ENCODE measurements at places on chromosomes 5 and 9.
A peak's percentile ranks its signal among the peaks of the same experiment; 100 is the strongest.

DNA sequence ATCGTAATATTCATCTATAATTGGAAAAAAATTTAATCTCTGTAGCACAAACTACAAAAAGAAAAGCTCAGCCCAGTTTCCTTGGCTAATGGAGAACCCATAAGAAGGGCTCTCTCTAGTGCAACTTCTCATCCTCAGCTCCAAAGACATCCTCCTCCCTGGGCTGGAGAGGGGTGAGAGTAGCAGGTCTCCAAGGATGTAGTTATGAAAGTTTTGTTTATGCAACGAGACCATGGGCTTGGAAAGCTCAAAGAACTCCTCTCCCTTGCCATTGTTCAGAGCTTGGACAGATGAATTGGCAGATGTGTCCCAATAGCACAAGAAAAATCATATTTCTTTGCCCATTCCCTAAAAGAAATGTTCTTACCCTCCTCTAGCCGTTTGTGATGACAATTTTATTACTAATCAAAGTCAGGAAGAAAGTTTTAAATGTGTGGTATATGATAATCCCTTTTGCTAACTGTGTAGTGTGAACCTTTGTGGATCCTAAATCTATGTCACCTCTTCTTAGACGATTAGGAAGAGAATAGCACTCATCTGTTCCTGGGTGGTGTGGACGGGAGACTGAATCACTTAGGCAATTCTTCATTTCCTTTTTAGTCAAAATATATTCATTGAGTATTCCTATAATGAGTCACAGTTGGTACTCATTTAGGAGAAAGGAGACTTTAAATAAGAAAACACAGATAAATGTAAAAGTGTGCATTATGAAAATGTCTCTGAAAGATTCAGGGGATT is 52.2 kb downstream of the GARNL3 start:
- no peak for DNase-seq

- DNase-seq = no peak
These were observed 127.0 kb upstream of the VLDLR start for GRCh38 chr9:2494562-2494961.

DNA sequence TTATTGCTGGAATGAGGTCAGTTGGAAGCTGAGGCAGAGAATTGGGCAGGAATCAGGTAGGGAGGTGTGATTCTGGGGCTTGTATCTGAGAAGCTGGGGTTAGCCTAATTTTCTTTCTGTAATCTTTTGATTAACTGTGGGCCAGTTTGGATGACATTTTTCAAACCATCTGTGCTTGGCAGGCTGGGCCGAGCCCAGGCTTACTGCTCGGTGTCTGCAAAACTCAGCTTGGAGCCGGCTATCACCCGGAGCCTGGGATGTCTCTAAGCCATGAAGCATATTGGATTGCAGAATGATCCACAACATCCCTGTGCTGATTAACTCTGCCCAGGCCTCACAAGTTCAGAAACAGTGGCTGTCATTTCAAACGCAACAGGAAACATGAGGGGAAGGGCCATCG is 26.5 kb downstream of the KCNMB1 start:
- no peak for DNase-seq

- no peak for DNase-seq
These were observed 35.3 kb upstream of the SMIM23 start for GRCh38 chr5:171750311-171750788.

DNA sequence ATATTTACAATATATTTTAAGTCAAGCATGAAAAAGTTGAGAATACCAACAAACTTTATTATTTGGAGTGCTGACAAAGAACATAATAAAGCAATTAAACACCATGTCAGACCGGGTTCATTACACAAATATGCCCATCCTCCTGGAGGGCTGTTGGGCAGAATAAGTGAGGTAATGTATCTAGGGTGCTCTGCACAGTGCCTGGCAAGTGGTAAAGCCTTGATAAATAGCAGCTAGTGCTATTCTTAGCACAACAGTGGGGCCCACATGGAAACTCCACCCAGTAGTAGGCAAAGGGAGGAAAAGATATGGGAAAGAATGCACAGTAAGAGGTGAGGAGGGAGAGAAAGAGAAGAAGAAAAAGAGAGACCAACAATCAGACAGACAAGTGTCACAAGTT is 97.7 kb downstream of the SLC1A3 start:
- DNase-seq = no peak

- DNase-seq = no peak
These were observed 40.6 kb downstream of the SGCD start for GRCh38 chr5:156367597-156367996.

DNA sequence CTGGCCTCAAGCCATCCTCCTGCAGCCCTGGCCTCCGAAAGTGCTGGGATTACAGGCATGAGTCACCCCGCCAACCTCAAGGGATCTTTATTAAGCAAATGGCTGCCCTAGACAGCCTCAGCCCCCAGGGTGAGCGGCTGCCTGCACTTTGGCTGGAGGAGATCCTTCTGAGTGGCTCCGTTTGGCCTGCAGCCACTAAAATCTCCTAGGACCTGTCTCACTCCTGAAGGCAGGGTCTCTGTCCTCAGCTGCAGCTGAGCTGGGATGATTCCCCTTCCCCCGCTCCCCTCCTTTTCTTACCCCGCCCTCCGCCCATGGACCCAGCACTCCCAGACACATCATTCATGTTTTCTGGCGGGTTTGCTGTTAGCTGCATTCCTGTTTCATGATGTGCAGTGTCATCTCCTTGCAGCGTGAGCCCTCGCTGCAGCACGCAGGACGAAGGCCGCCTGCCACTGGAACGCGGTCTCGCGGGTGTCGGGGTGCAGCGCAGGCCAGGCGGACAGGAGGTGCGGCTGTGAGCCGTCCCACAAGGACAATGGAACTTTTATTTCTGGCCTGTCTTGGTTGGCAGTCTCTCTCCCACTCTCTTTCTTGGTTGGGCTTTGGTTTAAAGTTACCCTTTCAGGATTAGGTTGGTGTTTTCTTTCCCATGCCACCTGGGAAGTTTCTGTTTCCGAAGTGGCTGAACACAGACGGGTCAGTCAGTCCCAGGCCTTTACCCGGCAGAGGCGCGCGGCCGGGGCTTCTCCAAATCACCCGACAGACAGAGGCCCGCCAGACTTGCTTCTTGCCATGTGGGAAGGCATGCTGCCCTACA is 137.1 kb downstream of the FOXD1 start:
- DNase-seq = no peak

DNA sequence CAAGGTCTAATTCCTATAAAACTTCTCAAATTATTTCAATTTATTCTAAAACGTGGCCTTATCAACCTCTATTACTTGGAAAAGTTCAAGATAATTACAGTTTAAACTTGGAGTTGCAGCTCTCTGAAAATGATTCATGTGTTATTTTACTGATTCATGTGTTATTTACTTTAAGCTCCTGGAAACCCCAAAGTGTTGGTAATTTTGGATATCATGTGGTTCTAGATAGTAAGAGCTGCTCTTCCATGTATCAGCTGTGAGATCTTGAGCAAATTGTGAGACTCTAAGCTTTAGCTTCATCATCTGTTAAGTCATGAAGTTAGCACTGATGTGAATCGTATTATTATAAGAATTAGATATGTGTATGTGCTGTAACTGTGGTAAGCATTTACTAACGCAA is 749.2 kb downstream of the TLE4 start:
- DNase-seq = no peak

- no peak for DNase-seq
These were observed 107.6 kb downstream of the PLPP1 start for GRCh38 chr5:55427157-55427556.

DNA sequence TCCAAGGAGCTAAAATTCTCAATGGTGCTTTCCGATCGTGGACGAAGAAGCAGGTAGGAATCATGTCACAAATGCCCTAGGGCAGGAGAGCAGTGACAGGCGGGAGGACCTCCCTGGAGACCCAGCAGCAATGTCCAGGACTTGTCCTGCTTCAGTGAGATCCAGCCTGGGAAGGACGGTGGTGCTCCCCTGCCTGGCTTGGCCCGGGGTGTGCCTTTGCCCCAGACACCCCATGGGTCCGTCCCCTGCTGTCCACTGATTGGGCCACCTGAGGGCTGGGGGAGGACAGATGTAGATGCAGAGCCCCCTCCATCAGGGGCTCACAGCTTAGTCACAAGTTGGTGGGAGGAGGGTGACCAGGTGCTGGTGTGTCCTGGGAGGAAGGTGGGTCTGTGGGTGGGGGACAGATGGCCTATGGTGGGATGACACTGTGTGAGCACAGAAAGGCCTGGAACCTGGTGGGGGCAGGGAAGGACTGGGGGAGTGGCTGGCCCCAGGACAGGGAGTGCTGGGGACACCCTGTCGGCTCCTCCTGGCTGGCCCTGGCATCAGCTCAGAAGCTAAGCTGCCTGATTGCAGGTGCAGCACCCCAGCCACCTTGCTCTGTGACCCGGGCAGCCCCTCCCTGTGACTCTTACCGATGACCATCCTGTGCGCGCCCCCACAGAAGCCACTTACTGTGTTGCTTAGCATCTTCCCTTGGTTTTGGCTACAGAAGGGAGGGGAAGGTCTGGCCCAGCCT is 82.0 kb downstream of the PHF2 start:
- DNase-seq = no peak

DNA sequence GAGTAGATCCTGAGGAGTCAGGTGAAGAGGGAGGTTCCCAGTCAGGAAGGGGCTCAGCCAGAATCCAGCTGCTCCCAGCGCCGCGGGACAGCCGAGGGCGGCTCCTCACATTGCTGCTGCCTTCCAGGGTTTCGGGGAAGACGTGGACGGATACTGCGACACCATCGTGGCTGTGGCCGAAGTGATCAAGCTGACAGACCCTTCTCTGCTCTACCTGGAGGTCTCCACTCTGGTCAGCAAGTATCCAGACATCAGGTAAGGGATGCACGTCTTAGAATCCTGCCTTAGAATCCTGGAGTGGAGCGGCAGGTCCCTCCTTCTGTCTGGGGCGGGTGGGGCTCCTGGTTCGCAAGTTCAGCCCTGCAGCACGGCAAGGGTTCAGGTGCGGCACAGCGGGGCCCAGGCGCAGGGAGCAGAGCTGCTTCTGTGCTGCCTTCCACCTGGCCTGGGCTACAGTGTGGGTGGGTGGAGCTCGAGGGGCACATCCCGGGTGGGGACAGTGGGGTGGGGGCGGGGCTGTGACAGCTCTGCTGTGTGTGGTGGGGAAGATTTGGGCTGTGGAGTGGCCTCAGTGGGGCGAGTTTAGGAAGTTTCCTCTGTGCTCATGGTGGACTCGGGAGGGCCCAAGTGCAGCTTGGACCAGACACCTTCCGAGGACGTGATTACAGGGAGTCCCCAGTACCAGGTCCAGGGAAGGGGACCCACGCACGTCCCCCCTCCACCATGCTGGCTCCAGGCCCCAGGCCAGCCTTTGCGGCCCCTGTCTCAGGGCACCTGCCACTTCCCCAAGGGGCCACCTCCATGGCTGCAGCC is 22.8 kb downstream of the EXOC3 start:
- no peak for DNase-seq

DNA sequence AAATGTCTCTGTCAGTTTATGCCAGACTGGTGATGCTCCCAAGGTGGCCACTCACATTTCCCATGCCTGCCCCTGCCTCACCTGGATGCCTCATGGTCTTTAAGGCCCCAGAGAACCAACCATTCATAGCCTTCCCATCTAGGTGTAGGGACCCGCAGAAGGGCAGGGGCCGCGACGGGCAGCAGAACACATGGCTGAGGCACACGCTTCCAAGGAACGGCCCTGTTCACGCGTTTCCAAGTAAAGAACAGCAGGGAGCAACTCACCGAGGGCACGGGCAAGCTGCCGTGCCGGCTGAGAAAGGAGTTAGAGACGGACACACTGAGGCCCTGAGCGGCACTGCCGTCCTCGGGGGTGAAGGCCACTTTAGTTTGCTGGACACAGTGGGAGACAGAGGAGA is 73.5 kb downstream of the PRRT1B start:
- no peak for DNase-seq

DNA sequence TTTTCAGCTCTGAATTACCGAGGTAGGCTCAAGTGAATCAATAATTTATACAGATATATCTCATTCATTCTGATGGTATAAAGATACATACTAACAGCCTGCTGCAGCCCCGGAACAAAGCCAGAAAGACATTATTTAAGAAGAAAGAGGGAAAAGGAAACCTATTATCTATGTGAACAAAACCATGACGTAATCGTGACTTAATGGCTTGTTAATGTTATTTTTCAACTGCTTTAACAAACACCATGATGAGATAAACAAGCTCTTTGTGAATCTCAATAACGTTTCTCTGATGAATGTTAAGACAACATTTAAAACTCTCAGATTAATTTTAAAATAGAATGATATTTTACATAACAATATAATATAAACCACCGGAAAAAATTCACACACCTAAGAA is 237.1 kb downstream of the SLF1 start:
- DNase-seq = no peak

DNA sequence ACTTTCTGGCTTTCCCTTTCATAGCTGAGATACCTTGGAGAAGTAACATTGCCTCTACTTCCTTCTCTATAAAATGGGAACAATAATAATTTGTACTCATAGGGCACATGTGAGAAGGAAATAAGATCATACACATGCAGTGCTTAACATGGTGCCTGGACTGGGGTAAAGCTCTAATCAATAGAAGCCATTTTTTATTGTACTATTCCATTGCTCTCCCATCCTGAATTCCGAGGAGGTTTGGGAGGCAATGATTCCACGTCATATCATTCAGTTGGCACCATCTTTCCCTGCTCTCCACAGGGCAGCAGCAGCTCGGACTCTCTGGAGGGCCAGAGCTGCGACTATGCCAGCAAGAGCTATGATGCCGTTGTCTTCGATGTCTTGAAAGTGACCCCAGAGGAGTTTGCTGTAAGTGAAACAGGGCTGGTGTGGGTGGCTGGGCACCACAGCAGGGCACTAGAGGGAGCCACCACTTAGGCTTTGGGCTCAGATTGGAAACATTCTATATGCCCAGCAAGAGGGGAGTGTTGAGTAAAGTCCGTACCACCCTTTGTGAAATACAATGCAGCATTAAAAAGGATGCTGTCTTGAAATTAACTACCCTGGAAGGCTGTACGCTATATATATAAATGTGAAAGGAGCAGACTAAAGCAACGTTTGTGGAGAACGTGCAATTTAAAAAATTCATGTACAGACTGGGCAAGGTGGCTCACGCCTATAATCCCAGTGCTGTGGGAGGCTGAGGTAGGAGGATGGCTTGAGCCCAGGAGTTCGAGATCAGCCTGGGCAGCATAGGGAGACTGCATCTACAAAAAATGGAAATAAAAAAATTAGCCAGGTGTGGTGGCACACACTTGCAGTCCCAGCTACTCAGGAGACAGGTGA is 51.2 kb downstream of the RALGPS1 start:
- peak; percentile 37 for DNase-seq

- DNase-seq = no peak
These were observed 10.1 kb downstream of the PHF2 start for GRCh38 chr9:93586290-93587057.

DNA sequence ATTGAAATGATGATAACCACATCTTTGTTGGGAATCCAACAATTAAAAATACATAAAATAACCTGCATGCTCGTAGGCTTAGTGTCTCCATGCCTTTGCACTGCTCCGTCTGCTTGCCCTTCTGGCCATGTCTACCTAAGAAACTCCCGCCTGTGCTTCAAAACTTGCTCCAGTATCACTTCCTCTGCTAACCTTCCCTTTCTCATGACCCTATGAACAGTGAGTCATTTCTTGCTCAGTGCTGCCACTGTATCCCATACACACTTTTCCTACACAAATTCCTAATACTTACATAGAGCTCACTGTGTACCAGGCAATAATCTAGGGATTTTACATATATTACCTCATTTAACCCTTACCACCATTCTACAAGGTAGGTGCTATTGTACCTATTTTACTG is 33.5 kb downstream of the TMEM245 start:
- DNase-seq = no peak

Data from activated naive CD8-positive, alpha-beta T cell treated with anti-CD3 and anti-CD28 coated beads, Interleukin-2, amount 50 U/mL, for 24 hours (primary cell).